ENCODE measurements at places on chromosomes 3 and 15. TPM values are rescaled to one million over a fixed set of nuclear protein-coding genes. Genes with fewer than 3 reads are reported as not detected.

The POMGNT2 gene
- 9.3 TPM for polyA plus RNA-seq

- H3K36me3 ChIP-seq = no peaks in the 10 kb centered on the region
- H3K4me3 ChIP-seq = no peak overlapping the region
- DNase-seq = no peak
- no peaks in the 10 kb centered on the region for H3K27me3 ChIP-seq
- no peak overlapping the region for H3K27ac ChIP-seq
- peaks cover 30% of the 10 kb centered on the region for H3K4me1 ChIP-seq
Observed at GRCh38 chr3:14485981-14486380, 54.2 kb downstream of the GRIP2 start.

DNA sequence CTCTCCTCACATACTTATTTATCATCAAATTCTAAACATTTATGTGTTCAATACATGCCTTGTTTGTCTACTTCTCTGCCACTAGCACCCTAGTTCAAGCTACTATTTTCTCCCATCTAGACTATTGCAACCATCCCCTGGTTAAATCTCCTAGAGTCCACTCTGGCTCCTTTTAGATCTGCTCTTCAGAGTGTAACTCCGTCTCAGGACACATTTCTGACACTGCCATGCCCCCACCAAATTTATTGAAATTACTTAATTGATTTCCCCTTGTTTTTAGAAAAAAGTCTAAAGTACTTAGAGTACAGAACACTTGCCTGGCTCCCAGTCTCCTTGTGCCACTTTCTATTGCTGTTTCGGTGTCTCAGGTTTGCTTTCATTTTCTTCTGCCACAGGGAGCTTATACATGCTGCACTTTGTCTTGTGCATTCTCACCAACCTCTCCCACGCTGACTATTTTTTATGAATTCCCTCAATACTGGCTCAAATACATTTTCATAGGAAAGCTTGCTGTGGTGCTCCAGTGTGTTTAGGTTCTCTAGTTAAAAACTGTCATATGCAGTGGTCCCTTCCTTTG is 792.3 kb downstream of the DIPK2A start:
- H3K27ac ChIP-seq = no peak overlapping the region
- H3K36me3 ChIP-seq = no peaks in the 10 kb centered on the region

The GATA2 gene
- not detected for polyA plus RNA-seq

All from keratinocyte (primary cell).